Immature natural killer cell (primary cell): ENCODE measurements at places on chromosomes 16 and 17.

DNA sequence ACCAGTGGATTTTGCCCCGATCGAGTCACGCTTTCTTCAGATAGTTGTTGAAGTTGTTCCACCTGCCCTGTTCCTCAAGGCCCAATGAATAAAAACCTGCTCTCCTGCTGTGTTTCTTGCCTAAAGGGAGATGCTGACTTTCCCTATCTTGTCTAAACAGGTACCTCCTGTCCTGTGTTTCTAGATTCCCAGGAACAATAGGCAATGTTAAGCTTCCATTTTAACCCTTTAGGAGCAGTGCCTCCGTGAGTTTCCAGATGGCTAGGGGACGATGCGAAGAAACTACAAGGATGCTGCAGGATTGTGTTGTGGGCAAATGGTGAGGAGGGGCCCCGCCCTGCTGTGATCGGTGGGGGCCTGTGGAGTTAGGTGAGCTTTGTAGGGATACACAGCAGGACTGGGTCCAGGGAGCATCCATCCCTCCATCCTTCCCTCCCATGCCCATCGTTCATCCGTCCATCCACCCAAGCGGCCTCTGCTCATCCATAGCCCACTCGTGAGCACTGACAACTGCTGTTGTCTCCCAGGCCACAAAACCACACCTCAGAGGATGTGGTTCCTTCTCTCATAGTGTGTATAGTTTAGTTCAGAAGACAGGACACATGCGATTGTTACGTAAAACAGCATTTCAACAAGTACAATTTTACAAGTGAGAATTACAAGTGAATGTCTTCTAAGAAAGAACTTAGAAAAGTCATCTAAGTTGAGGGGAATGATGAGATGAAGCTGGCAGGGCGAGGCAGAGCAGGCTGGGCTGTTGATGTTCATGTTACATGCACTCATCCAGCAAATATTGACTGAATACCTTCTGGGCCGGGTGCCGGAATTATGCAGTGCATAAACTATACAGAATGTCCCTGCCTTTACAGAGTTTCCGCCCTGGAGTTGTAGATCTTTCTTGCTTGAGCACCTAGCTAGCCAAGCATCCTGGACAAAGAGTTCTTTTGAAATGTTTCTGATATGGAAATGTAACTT lies 5.2 kb downstream of the ARSG start:
- H3K36me3 ChIP-seq, result peaks cover under 1% of the 10 kb centered on the region
- peak; percentile 83 for DNase-seq
- H3K4me1 ChIP-seq, result peaks cover 72% of the 10 kb centered on the region
- H3K27me3 ChIP-seq, result peaks cover 2% of the 10 kb centered on the region

GRCh38 chr17:72388765-72389473 lies 268.1 kb downstream of the SOX9 start:
- peaks cover 7% of the 10 kb centered on the region for H3K27me3 ChIP-seq
- no peaks in the 10 kb centered on the region for H3K4me1 ChIP-seq
- H3K27ac ChIP-seq, result no peak overlapping the region

- H3K4me1 ChIP-seq, result peaks cover 42% of the 10 kb centered on the region
- no peaks in the 10 kb centered on the region for H3K36me3 ChIP-seq
- peaks cover 3% of the 10 kb centered on the region for H3K27me3 ChIP-seq
- H3K27ac ChIP-seq, result no peak overlapping the region
- DNase-seq, result no peak
Observed at GRCh38 chr17:17406225-17406624, 70.6 kb upstream of the MED9 start.

- peaks cover 22% of the 10 kb centered on the region for H3K4me1 ChIP-seq
- H3K36me3 ChIP-seq, result no peaks in the 10 kb centered on the region
- peak overlapping the region; percentile 62 for H3K4me3 ChIP-seq
- DNase-seq, result peak; percentile 21
- no peaks in the 10 kb centered on the region for H3K27me3 ChIP-seq
Observed at GRCh38 chr17:330993-331701, 21.5 kb downstream of the RPH3AL start.

DNA sequence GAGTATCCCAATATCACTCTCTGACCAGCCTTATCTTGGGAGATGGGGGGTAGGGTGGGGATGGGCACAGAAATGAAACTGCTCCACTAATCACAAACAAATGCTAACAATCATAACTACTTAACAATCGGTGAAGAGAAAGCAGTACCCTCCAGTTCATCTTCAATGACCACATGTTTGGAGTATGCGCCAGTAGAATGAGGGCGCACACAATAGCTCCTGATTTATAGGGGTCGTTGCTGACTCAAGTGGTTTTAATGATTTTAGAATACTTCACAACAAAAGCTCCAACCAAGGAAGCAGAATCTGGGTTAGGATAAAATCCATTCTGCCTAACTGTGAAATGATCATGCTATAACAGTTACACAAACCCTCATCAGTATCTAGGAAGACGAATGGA lies 184.4 kb downstream of the AATF start:
- H3K4me1 ChIP-seq, result no peaks in the 10 kb centered on the region
- DNase-seq, result no peak
- no peaks in the 10 kb centered on the region for H3K27me3 ChIP-seq
- no peak overlapping the region for H3K4me3 ChIP-seq
- no peaks in the 10 kb centered on the region for H3K36me3 ChIP-seq
- no peak overlapping the region for H3K27ac ChIP-seq

DNA sequence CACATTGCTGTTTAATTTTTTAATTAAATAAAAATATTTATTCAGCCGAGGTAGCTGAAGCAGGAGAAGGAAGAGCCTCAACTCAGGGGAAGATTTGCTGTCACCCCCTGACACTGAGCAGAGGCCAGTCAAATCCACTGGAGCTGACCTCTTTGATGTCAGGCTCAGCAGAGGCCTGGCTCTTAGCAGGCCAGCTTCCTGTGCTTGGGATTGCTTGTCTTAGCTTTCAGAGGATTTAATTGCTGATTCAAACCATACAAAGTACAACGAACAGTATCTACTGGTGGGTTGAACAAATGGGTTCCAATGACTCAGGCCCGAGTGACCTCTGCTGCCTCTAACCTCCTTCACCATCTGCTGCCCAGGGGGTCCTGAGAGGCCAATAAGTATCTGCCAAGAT lies 417.0 kb upstream of the HSBP1 start:
- no peaks in the 10 kb centered on the region for H3K36me3 ChIP-seq
- no peak for DNase-seq
- H3K27me3 ChIP-seq, result no peaks in the 10 kb centered on the region
- H3K27ac ChIP-seq, result no peak overlapping the region
- no peaks in the 10 kb centered on the region for H3K4me1 ChIP-seq
- no peak overlapping the region for H3K4me3 ChIP-seq
